ENCODE measurements at places on chromosomes 4 and X. TPM values are rescaled to one million over a fixed set of nuclear protein-coding genes. Genes with fewer than 3 reads are reported as not detected.

The AFF2 gene
- 3.5 TPM for total RNA-seq

The SMR3B gene
- total RNA-seq = not detected

The OTUD6A gene
- total RNA-seq = not detected

The SRPX gene
- 228 TPM for total RNA-seq

The SPOCK3 gene
- total RNA-seq = not detected

The ANKRD17 gene
- total RNA-seq = 50.5 TPM

The PRR32 gene
- total RNA-seq = not detected

The CABS1 gene
- total RNA-seq = not detected

The ADH7 gene
- not detected for total RNA-seq

The FGF13 gene
- total RNA-seq = 10.6 TPM

The GIMD1 gene
- not detected for total RNA-seq

The DUSP21 gene
- total RNA-seq = not detected

Measured in posterior vena cava (tissue), 2 donors.